ENCODE measurements at places on chromosomes 2 and 18.

- no peak for DNase-seq
These were observed 173.9 kb downstream of the ANAPC1 start for GRCh38 chr2:111710085-111710484.

GRCh38 chr2:147211484-147211883, 633.3 kb upstream of the ACVR2A start:
- no peak for DNase-seq

DNA sequence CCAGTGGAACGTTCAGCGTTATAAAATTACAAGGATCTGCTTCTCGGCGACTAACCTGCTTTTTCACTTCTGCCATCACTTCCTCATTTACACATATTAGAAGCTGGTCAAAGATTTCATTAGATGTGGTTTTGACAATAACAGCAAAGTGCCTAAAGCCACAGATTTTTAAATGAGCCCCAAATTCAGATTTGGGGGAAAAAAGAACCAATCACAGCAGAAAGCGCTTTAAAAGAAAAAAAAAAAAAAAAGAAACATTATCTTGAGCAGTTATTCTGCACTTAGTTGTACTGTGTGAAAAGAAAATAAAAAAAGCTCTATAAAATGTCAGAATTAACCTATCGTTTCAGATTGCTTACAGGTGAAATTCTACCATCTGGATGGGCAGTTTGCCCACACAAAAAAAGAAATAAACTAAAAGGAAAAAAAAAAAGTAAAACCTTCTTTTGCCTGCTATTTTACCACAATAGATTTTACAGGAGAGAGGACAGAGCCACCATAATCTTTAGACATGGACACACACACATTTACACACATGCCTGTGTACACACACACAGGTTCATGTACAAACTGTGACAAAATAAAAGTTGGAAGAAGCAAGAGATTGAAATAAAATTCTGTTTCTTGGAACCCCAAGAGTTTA, 167.2 kb downstream of the TCF4 start:
- DNase-seq, result no peak

GRCh38 chr2:97819754-97820153, 106.4 kb downstream of the ZAP70 start:
- DNase-seq, result no peak

DNA sequence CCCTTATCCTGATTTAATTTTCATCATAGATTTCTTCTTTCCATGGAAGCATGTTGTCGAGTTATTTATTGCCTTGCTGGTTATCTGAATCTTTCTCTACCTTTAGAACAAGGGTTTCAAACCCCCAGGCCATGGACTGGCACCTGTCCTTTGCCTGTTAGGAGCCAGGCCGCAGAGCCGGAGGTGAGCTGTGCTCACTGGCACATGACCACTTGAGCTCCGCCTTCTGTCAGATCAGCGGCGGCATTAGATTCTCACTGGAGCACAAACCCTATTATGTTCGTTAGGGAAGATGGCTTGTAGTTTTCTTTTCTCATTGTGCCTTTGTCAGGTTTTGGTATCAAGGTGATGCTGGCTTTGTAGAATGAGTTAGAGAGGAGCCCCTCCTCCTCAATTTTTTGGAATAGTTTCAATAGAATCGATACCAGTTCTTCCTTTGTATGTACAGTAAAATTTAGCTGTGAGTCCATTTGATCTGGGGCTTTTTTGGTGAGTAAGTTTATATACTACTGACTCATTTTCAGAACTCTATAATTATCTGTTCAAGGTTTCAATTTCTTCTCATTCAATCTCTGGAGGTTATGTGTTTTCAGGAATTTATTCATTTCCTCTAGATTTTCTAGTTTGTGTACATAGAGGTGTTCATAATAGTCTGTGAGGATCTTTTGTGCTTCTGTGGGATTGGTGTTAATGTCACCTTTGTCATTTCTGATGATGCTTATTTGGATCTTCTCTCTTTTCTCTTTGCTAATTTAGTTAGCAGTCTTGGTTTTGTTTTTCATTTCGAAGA, 668.0 kb upstream of the FAM98A start:
- DNase-seq, result no peak

DNA sequence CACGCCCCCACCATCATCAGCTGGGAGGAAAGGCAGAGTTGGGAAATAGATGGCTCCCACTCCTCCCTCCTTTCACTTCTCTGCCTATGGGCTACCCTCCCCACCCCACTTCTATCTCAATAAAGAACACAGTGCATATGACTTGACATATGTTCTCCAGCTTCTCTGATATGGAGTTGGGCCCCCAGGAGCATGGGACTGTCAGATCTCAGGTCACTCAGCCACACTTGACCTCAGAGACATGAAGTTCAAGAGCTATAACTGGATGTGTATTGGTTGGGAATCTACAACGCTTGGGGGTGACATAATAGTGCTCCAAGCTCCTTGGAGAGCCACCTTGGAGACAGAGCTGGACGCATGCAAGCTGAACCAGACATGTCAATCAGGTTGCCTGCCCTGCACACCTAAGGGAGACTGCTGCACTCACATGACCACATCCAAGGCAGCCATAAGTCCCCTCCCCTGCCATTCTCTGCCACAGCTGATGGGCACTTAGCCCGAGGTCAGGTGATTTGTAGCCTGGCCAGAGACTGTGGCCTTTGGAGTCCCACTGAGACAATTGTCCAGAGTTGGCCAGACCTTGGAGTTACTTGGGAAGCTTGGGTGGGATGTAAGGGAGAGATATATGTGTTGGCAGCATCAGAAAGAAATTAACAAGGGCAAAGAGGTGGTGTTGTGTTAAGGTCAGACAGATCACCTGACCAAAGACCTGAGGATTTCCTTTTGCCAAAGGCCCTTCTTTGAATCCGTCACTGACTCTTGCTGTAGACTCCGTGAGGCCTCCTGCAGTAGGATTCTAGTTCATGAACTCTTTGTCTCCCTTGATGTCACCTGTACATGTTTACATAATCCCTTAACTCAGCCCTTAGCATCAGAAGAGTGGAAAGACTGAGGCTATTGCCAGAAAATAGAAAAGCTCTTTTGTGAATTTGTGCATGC, 3.7 kb downstream of the INHA start:
- no peak for DNase-seq

DNA sequence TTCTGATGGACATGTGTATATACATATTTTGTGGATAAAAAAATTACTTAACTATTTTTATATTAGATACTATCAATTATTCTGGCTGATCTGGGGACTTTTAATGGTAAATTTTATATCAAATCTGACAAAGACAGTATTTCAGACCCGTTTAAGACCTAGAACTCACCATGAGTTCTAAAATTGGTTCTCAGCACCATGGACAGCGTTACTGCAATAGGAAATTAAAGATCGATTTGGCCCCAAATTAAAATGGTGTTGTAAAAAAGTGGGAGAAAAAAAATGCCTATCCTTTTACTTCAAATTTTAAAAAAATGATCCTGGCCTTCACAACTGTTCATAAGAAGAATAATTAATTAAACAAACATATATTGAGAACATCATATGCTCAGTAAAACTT, 919 bp upstream of the SCN2A start:
- DNase-seq, result no peak

- DNase-seq, result no peak
These were observed 112.9 kb downstream of the PLB1 start for GRCh38 chr2:28608500-28609424.

DNA sequence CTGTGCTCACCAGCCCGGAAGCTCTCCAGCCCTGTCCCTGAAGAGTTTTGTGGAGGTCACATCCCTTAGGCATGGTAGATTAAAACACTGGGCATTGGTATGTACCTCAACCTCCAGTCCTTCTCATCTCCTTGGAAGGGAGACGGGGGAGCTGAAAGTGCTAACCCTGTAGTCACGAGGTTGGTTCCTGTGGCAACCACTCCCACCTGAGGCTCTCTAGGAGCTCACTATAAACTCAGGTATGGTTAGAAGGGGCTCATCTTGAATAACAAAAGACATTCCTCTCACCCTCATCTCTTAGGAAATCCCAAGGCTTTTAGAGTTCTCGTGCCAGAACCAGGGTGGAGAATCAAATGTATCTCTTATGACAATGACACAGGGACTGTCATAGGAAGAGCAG, 43.0 kb upstream of the MGAT4A start:
- no peak for DNase-seq

DNA sequence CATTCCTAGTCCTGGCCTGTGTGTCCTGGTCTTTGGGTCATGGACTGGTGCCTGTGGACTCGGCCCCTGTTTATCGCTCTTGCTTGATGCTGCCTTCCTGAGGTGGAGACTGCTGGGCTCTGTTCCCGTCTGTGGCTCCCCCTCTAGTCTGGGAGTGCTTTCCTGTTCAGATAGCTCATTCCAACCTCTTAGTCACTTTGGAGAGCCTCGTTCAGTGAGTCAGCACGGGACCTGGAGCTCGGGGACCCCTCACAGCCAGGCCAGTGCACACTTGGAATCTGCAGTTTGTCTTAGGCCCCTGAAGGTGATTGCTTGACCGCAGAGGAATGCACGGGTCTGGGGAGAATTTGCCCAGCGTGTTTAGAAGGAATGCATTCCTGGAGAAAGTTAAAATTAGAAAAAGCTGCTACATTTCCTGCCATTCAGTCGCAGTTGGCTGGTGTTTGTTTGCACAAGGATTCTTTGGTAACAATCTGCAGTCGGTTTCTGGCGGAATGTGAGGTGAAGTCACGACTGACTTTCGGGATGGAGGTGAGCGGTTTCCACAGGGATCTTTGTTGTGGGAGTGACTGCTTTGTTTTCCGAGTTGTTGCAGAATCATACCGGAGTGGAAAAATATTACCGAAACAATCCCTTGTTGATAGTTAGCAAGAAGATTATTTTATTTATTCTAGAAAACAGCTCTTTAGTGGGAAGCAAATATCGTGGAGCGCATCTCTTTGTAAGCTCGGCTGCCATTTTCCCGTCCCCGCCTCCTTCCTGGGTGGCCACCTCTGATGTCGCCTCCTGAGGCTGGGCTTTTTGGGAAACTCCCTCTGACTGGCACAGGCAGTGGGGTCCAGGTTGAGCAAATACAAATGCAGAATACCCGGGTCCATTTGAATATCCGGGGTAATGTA, 29.6 kb downstream of the SH3BP4 start:
- DNase-seq, result peak; percentile 55

GRCh38 chr2:179434357-179434756, 169.7 kb upstream of the SESTD1 start:
- no peak for DNase-seq

DNA sequence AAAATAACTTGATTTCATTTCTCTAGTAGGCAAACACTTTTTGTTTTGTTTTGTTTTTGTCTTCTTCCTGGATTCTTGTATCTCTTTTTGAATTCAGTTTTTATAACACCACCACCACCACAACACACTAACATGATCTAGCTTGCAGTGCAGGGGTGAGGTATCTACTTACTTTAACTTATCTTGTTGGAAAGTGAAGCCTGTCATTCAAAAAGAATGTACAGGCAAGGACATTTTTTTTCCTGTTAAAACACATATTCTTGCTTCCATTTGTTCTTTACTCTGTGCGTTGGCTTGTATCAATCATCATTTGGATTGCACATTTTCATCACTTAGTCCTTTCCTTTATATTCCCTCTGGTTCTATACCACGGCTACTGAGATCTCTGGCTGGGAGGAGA, 824.2 kb downstream of the PLCL1 start:
- no peak for DNase-seq

GRCh38 chr2:238910751-238911351, 63.0 kb downstream of the TWIST2 start:
- DNase-seq, result no peak

DNA sequence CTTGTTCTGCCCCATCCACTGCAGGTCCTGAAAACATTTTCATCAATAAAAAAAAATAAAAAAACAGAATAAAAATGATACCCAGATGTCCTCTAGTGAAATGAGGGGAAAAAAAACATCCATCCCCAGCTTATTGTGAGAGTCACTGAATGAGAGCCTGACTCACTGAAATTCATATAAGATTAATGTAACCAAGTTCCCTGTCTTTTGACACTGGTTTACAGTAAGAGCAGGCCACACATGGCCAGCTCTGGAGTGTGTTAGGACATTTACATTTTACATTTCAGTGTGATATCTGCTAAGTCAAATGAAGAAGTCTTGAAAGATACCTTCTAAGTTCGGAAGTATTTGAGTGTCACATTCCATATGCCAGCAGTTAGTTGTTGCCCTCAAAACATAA, 21.1 kb upstream of the IL18R1 start:
- no peak for DNase-seq

DNA sequence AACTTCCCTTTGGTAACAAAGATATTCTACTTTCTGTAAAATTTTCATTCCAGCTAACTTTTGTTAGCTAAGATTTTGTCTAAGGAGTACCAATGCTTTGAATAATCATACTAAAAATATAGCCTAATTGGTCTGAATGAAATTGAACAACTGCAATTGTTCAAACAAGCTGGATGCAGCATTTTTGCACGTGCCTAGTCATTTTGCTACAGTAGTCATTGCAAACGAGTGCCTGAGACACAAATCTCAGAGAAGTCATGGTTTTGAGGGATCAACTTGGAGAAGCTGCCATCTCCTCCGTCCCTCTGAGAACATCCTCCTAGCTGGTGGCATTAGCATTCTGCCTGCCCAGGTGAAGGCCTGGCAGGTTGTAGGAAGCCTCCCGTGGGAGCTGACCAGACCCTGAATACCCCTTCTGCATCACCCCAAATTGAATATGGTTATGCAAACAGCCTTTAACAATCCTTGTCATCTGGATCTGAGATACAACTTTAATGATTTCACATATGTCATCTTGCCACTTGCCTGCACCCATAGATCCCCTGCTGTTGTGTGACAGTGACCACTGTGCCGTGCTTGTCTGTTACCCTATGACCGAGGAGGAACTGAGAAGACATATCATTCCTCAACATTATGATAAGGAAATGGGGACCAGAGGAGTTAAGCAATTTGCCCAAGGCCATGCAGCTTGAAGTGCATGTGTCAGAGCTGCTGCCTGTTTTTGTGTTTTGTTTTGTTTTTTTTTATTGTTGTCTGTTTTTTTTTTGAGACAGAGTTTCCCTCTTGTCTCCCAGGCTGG, 29.1 kb upstream of the MGAT4A start:
- DNase-seq, result peak; percentile 52

DNA sequence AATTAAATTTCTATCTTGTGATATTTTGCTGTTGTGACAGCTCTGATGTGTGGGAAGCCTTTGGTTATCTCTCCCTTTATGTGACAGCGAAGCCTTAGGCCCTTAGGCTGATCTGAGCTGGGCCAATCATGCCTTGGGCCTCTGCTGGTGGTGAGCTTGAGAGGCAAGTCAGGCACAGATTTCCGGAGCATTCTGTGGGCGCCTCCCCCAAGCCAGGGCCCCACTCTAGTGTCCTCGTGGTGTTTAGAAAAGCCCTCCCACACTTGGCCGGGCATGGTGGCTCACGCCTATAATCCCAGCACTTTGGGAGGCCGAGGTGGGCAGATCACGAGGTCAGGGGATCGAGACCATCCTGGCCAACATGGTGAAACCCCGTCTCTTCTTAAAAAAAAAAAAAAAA, 239.8 kb downstream of the SH3RF3 start:
- DNase-seq, result no peak

- peak; percentile 17 for DNase-seq
These were observed 52.4 kb upstream of the UPP2 start for GRCh38 chr2:158049129-158049855.

- DNase-seq, result no peak
These were observed 600.1 kb upstream of the ZNF804A start for GRCh38 chr2:183998041-183998796.

DNA sequence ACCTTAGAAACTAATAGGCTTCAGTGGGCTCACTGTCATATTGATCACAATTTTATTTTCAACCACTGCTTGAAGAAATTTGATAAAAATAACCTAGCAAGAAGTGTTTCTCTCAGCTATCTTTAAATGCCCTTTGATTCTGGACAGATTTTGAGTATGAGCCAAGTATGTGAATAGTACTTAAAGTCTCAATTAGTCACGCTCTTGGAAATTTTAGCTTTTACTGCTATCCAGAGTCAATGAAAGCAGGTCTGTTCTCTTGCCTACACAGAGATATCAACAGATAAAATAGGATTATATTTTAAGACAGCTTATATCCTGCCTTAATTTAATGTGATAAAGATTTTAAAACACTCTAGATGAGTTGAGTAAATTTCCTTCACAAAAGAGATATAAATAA, 337.3 kb downstream of the CBLN2 start:
- no peak for DNase-seq
